ENCODE measurements at places on chromosomes 6 and 20. TPM values are rescaled to one million over a fixed set of nuclear protein-coding genes. Genes with fewer than 3 reads are reported as not detected.

OR2J3 gene
- not detected for total RNA-seq

DEFB124 gene
- not detected for total RNA-seq

LPIN3 gene
- 11.5 TPM for total RNA-seq

FLOT1 gene
- 99.3 TPM for total RNA-seq

TRAPPC3L gene
- total RNA-seq = 0.11 TPM

SPATA25 gene
- 0.76 TPM for total RNA-seq

All from articular chondrocyte of knee joint (primary cell).